Esophagus squamous epithelium (tissue), 5 donors: ENCODE measurements at places on chromosomes 12 and 14.

DNA sequence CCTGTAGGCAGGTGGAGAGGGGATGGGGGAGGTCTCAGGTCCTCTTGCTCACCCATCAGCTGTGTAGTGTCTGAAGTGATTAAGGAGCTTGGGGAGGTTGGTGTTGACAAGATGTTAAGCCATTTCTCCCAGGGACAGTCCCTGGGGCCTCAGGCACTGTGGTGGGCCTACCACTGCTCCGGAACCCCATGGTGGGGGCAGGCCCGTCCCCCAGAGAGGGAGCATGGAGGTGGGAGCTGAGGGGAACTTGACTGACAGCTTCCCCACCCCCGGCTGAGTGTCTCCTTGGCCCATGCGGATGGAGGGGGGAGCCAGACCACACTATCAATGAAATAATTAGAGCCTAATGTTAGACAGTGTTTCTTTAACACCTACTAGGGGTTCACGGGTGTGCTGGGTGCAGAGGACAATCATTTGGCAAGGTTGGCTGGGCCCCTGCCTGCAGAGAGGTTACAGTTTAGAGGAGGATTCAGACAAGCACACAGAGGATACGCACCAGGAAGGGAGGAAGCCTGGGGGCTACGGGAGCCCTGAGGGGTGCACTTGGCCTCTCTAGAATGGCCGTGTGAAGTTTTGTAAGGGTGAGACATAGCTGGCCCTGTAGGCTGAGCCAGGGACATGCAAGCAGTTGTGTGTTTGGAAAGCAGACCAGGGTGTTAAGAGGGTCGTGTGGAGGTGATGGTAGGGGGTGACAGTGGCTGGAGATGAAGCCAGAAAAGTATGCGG, 19.3 kb upstream of the KRT80 start:
- no peak for DNase-seq

DNA sequence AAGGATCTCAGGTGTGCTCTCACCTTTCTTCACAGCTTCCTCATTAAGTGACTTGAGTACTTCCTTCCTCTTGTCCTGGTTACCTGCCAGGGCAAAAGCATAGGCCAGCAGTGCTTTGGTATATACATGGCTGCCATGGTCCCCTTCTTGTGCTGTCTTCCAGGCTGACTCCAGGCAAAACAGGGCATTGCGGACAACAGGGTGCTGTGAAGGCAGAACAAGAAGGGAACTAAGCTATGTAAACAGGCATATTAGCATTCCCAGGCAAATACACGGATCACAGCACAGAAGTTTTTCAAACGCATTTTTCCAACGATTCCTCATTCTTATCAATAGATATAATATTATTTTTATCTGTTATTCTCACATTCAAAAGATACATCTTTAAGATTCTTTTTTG, 39.0 kb downstream of the A2M start:
- no peak for DNase-seq

DNA sequence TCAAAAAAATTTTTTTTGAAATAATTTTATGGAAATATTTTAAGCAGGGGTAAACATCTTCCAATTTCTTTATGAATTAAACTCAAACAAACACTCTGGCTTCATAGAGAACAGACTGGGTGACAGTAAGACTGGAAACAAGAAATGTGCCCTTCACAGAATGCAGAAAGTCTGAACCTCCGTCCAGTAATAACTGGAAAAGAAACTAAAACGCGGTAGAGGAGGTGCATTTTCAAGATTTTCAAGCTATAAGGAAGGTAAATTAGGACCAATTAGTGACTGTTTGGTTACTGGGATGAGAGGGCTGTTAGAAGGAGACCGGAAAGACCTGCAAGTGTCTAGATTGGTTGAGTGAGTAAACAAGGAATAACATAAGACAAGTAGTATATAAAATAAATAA, 245.7 kb downstream of the CEP128 start:
- no peak for DNase-seq

DNA sequence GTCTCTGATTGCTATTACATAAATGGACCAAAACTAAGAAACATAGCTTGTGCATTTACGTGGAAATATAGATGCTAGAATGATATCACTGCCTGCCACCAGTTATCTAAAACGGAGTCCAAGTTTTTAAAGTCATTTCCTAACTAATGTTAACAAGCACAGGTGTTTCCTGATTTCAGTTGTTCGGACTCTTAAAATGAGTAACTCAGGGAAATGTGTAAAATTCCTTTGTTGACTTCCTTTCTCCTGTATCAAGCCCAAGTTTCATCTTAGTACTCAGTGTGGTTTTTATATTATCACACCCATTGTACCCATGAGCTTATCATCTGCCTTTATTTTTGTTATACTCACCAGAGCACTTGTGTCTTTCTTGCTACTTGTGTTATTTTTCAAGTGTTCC, 13.2 kb upstream of the PRKCH start:
- DNase-seq: no peak

DNA sequence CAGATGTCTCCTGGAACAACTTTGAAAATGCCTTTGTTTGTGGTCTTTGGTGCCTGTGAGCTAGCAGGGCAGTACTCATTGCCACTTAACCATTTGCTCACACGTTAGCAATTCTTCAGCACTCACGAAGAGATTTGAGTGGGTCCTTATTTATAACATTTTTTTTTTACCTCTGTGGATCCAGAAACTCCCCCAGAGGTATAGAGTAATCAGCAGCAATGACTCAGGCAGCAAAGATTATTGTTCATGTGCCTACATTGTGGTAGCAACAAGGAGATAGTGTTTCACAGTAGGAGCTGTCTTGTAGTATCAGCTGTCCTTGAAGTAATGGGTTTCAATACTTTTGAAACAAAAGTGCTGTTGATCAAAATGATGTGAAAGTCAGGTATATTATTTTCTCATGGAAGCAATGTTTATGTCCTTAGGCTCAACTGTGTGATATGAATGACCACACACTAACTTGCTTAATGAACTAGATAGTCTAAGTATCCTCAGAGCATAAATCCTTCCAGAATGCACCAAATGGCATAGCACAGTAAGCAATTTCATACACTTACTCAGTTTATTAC, 304.1 kb downstream of the EGLN3 start:
- no peak for DNase-seq

- no peak for DNase-seq
Measured at GRCh38 chr12:28974166-28974565, 174.9 kb upstream of the FAR2 start.
